ENCODE measurements at places on chromosomes 4 and X.

DNA sequence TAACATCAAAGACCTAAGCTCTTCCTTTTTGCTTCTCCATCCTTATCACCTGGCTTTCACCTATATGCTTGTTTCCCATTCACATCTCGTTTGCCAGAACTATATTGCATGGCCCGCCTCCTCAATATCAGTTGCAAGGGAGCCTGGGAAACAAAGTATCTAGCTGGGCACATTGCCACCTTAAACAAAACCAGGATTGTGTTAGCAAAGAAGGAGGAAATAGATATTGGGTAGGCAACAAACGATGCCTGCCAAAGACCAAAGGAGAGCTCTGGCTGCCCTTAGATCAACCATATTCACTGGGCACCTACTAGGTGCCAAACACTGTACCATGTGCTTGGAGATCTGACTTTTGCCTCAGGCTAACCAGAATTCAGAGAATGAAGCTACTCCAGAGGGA lies 107.5 kb downstream of the GRIA3 start:
- no peaks in the 10 kb centered on the region for H3K4me1 ChIP-seq
- no peaks in the 10 kb centered on the region for H3K27me3 ChIP-seq

GRCh38 chr4:88177983-88178625 lies 19.7 kb upstream of the ABCG2 start:
- no peak overlapping the region for H3K4me3 ChIP-seq
- no peak overlapping the region for H3K27ac ChIP-seq
- no peak for DNase-seq
- no peaks in the 10 kb centered on the region for H3K27me3 ChIP-seq
- no peaks in the 10 kb centered on the region for H3K4me1 ChIP-seq
- H3K36me3 ChIP-seq = no peaks in the 10 kb centered on the region

DNA sequence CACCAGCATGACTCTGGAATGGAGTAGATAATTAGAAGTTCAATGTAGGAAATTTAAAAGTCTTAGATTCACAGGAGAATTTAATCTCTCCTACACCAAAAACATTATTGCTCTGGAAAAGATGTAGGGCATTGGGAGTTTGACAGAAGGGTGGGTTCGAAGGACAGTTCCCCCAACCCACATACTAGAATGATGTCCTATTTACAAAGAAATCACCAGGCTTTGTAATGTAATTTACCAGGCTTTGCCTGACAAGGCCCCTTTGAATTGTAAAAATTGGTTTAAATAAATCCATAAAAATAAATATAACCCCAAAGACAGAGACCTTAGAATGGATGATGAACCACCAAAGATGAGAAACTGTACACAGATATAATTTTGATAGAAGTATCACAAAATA lies 399.2 kb upstream of the GRID2 start:
- no peak overlapping the region for H3K27ac ChIP-seq
- H3K4me1 ChIP-seq = no peaks in the 10 kb centered on the region
- H3K27me3 ChIP-seq = no peaks in the 10 kb centered on the region
- H3K4me3 ChIP-seq = no peak overlapping the region
- DNase-seq = no peak
- H3K36me3 ChIP-seq = no peaks in the 10 kb centered on the region

DNA sequence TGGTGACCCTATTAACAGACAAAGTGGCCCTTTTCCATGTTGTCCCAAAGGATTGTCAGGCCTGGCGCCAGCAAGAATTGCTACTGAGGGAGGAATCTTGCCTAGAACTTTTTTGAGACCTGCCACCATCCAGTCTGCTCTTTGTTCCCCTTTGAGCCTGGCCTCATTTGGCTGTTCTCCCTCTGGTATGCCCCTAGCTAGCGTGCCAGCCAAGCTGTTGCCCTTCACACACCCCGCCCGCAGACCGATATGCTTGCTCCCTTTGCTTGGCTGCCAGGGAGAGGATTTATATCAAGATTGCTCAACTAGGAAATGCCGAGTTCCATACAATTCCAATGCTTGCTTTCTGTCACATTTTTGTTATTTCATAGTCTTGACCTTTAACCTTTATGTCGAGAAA lies 24.4 kb downstream of the IGSF1 start:
- no peaks in the 10 kb centered on the region for H3K36me3 ChIP-seq
- no peak for DNase-seq
- H3K27me3 ChIP-seq = no peaks in the 10 kb centered on the region
- H3K4me3 ChIP-seq = no peak overlapping the region

GRCh38 chrX:130896026-130896425 lies 7.0 kb downstream of the ENOX2 start:
- no peaks in the 10 kb centered on the region for H3K36me3 ChIP-seq
- H3K27ac ChIP-seq = peak overlapping the region; percentile 32
- H3K4me1 ChIP-seq = no peaks in the 10 kb centered on the region
- no peak for DNase-seq

DNA sequence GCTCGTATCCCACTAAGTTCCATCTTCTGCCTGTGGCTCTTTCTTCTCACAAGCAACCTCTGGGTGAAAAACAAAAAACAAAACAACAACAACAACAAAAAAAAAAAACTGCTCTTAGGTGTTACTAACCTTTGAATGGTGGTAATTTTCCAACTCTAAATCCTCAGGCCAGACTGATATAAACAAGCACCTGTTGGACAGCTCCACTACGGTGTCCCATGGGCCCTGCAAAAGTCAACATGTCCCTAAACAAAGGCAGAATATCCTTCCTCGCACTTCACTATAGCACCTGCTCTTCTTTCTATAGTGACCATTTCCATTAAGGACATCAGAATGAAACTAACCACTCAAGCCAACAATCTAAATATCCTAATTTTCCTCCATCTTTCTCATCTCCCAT lies 54.6 kb upstream of the PARM1 start:
- no peak for DNase-seq
- no peaks in the 10 kb centered on the region for H3K4me1 ChIP-seq
- H3K27ac ChIP-seq = no peak overlapping the region
- H3K27me3 ChIP-seq = no peaks in the 10 kb centered on the region
- no peak overlapping the region for H3K4me3 ChIP-seq

GRCh38 chr4:38920186-38920585 lies 52.6 kb downstream of the FAM114A1 start:
- H3K4me3 ChIP-seq = no peak overlapping the region
- H3K4me1 ChIP-seq = peaks cover 7% of the 10 kb centered on the region
- no peaks in the 10 kb centered on the region for H3K27me3 ChIP-seq
- H3K27ac ChIP-seq = no peak overlapping the region

DNA sequence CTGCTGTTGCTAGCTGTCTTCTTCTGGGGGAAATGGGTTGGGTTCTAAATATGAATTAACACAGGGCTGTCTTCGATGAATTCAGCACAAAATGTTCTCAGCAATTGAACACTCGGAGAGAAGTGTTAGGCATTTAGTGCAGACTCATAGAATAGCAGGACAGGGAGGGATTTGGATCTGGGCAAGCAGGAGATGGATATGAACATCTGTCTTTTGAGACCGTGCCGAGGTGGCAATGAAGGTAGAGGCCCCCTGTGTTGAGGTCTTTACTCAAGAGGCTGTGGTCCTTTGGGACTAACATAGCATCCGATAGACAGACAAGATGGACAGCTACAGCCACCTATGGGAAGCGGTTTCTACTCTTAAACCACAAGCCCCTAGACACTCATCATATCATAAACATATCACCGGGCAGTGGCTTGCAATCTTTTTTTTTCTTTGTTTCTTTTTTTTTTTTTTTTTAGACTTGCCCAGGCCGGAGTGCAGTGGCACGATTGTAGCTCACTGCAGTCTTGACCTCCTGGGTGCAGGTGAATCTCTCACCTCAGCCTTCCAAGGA lies 6.7 kb downstream of the CD99 start:
- peaks cover 4% of the 10 kb centered on the region for H3K36me3 ChIP-seq
- H3K27ac ChIP-seq = no peak overlapping the region
- H3K4me3 ChIP-seq = no peak overlapping the region
- no peaks in the 10 kb centered on the region for H3K4me1 ChIP-seq
- H3K27me3 ChIP-seq = no peaks in the 10 kb centered on the region
- no peak for DNase-seq

- H3K4me1 ChIP-seq = no peaks in the 10 kb centered on the region
- no peak overlapping the region for H3K4me3 ChIP-seq
- H3K27ac ChIP-seq = peak overlapping the region; percentile 26
Measured at GRCh38 chrX:24494647-24495075, 29.6 kb downstream of the PDK3 start.

GRCh38 chr4:139799615-139800014 lies 134.0 kb downstream of the MGST2 start:
- no peaks in the 10 kb centered on the region for H3K36me3 ChIP-seq

DNA sequence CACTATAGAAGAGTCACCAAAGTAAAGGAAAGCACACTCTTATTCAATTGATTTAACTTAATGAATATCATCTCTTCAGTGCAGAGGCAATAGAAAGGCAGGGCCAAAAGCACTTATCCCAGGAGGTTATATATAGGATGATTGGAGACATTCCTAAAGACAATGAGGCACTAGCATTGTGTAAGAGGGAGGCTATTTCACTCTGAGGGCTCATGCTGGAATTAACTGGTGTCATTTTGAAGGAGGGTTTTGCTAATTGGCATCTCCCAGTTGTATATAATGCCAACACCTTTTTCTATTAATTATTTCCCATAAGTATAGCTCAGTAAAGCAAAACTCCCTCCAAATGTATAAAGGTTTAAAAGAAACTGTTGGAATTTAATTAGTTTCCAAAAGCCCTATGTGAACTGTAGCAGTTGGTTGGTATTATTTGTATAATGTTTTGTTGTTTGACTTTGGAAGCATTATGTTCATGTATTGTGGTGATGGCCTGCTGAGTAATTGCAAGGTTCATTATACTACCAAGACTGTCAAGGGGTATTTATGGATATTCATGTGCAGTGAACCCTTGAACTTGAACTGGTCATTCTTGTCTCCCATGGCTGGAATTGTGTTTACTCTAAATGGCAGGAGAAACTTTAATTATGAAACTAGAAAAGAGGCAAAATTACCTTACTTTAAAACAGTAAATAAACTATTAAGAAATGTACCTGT lies 270.3 kb downstream of the BMPR1B start:
- H3K4me3 ChIP-seq = no peak overlapping the region
- no peaks in the 10 kb centered on the region for H3K36me3 ChIP-seq
- no peaks in the 10 kb centered on the region for H3K4me1 ChIP-seq
- H3K27ac ChIP-seq = no peak overlapping the region

DNA sequence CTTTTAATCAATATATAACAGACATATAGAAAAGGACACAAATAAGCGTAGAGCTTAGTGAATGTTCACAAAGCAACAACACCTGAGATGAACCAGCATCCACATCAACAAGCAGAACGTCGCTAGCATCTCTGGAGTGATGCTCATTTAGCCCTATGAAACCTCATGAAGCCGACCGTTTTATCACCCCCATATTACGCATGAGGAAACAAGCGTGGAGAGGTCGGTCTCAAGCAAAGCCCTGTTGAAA lies 524 bp upstream of the RPS3A start:
- no peaks in the 10 kb centered on the region for H3K27me3 ChIP-seq
- H3K4me3 ChIP-seq = peak overlapping the region; percentile 76
- peaks cover 21% of the 10 kb centered on the region for H3K4me1 ChIP-seq
- peaks cover 33% of the 10 kb centered on the region for H3K36me3 ChIP-seq
- no peak for DNase-seq
- H3K27ac ChIP-seq = peak overlapping the region; percentile 35

- no peak overlapping the region for H3K4me3 ChIP-seq
- no peak for DNase-seq
Measured at GRCh38 chrX:107482046-107482445, 32.6 kb downstream of the FRMPD3 start.

DNA sequence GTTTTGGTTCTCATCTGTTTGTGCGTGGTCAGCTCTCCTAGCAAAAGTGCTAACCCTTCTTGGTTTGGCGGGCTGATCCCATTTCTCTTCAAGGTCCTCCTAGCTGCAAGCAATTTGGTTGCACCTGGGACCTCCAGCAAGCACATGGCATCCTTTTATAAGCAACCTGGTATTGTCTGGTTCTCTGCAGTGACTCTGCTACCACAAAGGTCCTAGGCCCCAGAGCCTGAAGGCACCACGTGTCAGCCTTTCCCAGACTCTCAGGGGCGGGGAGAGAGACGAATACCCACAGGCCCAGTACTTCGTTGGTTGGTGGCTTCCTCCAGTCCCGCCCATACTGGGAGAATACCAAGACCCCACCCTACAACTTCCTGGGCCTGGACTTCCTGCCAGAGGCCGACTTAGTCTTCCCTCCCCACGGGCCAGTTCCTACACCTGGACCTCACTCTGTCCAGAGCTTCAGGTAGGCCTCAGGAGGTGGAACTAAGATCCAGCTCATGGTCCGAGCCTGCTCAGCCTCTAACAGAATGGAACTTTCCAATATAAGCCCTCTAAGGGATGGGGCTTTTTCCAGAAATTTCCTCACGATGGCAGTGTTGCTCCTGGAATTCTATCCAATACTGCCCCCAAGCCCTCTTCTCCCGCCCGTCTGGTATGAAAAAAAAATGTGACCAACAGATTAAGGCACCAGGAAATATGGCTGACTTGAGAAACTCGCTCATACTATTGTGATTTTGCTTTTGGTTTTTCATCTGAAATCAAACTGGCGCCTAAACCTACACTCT lies 192.5 kb upstream of the STK26 start:
- H3K36me3 ChIP-seq = no peaks in the 10 kb centered on the region
- DNase-seq = peak; percentile 79
- no peaks in the 10 kb centered on the region for H3K4me1 ChIP-seq
- peak overlapping the region; percentile 38 for H3K27ac ChIP-seq
- no peaks in the 10 kb centered on the region for H3K27me3 ChIP-seq
- H3K4me3 ChIP-seq = peak overlapping the region; percentile 31

- H3K27me3 ChIP-seq = no peaks in the 10 kb centered on the region
- DNase-seq = no peak
- no peak overlapping the region for H3K27ac ChIP-seq
- H3K36me3 ChIP-seq = no peaks in the 10 kb centered on the region
- H3K4me3 ChIP-seq = no peak overlapping the region
- H3K4me1 ChIP-seq = no peaks in the 10 kb centered on the region
Measured at GRCh38 chrX:3026074-3026815, 15.0 kb upstream of the ARSF start.

DNA sequence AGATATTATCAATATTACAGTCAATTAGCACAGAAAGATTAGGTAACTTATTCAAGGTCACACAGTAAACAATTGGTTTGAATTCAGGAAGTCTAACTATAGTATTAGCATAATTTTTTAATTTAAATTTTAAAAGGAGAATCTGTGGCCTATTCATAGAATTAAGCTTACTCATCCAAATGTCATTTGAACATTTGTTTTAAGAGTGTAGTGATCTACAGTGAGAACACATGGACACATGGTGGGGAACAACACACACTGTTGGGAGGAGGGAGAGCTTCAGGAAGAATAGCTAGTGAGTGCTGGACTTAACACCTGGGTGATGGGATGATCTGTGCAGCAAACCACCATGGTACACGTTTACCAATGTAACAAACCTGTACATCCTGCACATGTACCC lies 48.3 kb downstream of the MEPE start:
- no peaks in the 10 kb centered on the region for H3K36me3 ChIP-seq
- H3K27ac ChIP-seq = no peak overlapping the region
- no peak for DNase-seq
- H3K4me1 ChIP-seq = no peaks in the 10 kb centered on the region

All from right atrium auricular region (tissue), 2 donors.